ENCODE measurements at places on chromosomes 13 and 19.

- DNase-seq: no peak
Observed at GRCh38 chr19:281156-281853, 9.9 kb downstream of the PLPP2 start.

DNA sequence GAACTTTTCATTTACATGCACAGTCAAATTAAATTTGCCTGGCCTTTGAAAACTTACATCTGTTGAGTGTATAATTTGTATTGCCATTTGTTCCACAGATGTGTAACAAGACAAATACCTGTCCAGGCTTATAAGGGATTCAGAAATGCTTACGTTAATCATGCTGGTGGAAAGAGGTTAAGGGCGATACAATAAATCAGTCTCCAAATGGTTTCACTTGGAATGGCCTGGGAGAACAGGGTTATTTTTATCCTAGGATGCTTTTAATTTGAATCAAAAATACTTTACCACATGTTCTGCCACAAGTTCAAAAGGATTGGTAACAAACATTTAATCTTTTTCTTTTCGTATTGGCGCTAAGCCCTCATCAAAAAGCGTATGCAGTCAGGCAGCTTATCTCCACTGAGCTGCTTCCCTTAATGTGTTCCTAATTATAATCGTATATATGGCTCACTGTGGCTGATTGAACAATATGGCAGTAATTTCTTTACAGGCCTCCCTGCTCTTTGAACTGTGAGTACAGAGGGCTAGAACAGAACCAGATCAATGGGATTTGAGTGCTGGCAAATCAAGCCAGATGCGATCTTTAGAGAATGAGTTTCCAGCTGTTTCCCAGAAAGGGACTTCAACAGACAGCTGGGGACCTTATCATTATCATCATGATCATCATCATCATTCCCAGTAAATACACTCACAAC lies 425.7 kb downstream of the SPRY2 start:
- DNase-seq: no peak

- no peak for DNase-seq
Observed at GRCh38 chr19:57850553-57851017, 926 bp downstream of the ZNF587 start.

DNA sequence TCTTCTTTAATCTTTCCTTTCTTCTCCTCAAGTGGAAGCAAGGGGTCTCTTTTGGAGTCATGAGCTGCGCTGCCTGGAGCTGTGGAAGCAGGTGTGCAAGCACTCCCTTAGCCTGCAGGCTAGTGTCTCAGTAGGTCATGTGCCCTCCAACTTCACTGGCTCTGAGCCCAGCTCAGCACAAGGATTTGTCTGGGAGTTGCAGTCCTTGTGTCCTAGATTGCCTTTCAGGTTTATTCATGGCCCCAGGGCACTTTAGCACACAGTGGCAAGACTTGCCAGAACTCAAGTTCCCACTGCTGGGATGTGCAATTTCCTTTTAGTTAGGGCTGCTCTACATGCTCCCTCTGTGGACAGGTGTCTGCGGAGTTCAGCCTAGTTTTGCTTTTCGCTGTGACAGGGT lies 211.7 kb downstream of the LIG4 start:
- DNase-seq: peak; percentile 49

GRCh38 chr13:86541461-86541860 lies 742.2 kb upstream of the SLITRK6 start:
- no peak for DNase-seq

- no peak for DNase-seq
Observed at GRCh38 chr13:79723519-79724024, 242.6 kb downstream of the NDFIP2 start.

DNA sequence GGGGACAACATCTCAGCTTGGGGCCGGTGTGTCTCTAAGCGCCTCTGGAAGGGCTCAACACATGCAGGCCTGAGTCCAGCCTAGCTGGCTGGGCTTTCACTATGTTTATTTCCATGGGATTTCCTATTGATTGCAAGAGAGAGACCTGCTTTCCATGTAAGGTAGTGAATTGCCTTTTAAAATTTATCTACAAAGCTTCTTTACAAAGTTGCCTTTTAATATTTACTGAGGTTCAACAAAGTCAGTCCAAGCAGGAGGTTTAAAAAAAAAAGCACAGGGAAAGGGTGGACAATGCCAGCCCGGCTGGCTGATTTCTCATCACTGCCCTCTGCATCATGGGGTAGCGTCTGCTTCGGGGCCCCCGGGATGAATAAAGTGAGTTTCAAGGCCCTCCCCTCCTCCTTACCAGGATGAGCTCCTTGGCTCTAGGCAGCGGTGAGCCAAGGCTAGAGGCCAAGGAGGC lies 15.8 kb downstream of the TLE2 start:
- DNase-seq: no peak

- DNase-seq: no peak
Observed at GRCh38 chr13:28707629-28708427, 10.9 kb downstream of the SLC46A3 start.

DNA sequence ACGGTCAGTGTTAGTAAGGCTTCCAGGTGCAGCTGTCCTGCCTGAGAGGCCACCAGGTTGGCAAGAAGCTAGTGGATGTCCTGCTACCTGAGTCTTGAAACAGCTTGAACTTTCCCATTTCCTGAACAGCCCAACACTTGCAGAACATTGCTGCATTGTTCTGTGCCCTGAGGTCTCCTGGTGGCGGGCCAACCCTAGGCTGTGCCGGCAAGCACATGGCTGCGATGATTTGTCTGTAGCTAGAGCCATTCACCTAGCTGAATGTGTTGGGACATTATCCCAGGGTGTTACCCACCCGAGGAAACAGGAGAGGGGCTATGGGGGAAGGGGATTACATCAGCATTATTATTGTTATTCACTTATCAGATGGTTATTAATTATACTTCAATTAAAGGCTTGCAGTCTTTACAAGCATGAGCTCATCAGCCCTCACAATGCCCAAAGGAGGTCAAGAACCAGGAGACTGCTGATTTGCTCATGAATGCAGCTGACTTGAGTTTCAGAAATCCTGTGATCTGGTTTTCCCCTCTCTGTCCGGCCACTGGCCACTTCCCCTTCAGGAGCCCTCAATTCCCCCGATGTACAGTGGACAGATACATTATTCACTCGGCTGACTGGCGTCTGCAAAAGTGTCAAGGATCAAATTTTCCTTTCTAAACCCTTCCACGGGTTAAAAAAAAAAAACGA lies 187.6 kb upstream of the TSC22D1 start:
- DNase-seq: no peak

GRCh38 chr13:107712145-107712860 lies 503.0 kb downstream of the LIG4 start:
- DNase-seq: peak; percentile 84

DNA sequence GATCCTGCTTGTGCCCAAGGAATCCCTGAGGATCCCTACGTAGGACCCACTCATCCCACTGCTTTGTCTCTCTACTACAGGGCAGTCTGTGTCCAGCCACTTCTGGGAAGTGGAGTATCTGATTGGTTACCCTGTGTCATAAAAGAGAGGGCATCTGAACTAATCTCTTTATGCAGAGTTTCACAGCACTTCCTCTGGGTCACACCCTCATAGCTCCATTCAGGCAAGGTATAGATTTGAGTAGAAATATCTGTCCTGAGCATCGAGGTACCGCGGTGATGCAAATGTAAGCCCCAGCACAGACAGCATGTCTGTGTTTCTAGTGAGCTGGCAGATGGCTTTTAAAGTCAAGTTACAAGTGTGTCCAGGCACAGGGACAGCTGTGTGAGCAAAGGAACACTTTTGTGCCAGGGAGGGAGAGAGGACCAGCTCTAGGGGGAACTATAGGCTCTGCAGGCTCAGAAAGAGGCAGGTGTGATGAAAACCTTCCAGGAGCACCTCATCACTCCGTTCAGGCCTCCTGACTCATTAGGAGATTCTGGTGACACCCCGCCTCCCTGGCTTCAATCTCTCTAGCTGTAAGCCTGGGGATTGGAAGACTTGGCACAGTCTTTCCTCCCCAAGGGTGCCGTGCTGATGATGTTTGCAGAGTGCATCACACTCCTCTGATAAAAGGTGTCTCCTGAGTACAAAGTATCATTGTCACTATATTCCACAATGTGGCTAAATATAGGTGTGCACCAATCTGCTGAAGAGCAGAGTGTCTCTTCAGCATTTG lies 84.3 kb upstream of the UBL3 start:
- no peak for DNase-seq

DNA sequence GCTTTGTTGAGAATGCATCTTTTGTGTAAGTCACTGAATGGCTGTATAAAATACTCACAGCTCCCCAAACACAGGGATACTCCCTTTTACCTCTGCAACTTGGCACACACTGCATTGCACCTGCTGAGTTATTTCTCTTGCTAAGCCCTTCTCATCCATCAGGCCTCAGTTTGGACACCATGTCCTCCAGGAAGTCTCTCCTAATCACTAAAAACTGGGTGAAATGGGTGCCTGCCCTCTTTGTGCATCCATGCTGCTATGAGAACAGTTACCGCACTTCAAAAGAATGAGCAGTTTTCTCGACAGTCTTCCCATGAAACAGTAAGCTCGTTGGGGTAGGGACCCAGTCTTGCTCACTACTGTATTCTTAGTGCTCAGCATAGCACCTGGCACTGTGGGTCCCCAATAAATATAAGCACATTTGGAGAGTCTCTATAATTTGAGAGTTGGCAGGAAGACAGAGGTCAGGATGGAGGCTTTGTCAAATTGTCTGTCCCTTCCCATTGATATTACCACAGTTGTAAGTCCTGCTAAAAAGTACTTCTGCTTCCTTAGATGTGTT lies 4.6 kb upstream of the SLC25A30 start:
- peak; percentile 19 for DNase-seq

DNA sequence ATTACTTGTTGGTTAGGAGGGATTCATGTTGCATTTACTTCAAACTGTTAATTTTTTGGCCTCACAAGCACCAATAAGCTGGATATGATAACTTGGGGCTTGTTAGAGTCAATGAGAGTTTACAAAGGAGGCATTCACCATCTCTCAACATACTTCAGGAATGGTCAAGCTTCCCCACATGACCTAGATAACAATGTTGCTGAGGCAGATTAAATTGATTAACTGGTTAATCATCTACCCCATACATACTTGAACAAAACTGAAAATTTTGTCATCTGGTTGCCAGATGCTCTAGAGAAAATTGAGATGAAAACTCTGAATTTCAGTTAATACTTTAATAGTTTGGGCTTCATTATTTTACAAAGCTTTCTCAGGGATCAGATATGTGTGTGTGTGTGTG lies 43.0 kb upstream of the UBL3 start:
- DNase-seq: no peak

- DNase-seq: peak; percentile 52
Observed at GRCh38 chr19:12778017-12778904, 2.9 kb upstream of the HOOK2 start.

- DNase-seq: no peak
Observed at GRCh38 chr13:50617134-50617721, 226.3 kb downstream of the DLEU7 start.

DNA sequence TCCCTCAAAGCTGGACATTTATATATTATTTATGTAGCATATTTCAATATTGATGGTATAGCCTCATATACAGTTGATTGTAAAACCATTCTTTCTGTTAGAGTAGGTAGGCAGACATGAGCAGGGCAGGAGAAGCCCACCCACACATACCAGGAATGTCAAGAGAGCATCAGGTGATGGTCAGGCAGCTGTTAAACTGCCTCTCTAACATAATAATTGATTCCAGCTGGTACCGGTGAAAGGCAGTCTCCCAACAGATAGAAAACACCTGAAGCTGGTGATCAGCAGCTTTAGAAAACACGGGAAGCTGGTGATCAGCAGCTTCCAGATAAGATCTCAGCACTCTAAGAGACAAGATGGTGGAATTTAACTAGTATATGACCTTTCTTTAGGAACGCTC lies 132.9 kb downstream of the SLITRK6 start:
- no peak for DNase-seq

- DNase-seq: no peak
Observed at GRCh38 chr13:28181413-28181812, 43.1 kb downstream of the PAN3 start.

GRCh38 chr19:35051796-35052195 lies 10.3 kb downstream of the HPN start:
- DNase-seq: no peak

GRCh38 chr19:46487802-46488445 lies 7.7 kb downstream of the PNMA8B start:
- DNase-seq: peak; percentile 83

DNA sequence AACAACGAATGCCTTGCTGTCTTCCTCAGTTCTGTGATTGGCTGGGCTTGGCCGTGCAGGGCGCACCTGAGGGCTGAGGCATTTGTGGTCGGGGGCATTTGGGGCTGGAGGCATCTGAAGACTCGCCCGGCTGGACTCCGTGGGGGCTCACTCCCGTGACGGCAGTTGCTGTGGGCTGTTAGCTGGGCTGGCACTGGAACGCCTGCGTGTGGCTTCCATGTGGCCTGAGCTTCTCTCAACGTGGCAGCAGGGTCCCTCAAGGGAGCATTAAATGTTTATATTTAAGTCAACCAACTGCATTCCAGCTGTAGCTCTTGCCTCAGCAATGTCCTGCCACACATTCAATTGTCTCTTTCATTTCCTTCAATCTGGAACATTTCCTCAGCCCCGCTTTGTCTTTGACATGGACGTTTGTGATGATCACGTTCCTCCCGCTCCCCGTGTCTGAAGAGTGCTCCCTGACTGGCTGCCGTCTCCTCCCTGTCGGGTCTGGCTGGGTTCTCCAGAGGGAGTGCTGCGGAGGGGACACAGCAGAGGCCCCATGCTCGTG lies 21.0 kb downstream of the CCDC8 start:
- DNase-seq: no peak

GRCh38 chr13:98297051-98297450 lies 120.0 kb upstream of the RNF113B start:
- peak; percentile 53 for DNase-seq

DNA sequence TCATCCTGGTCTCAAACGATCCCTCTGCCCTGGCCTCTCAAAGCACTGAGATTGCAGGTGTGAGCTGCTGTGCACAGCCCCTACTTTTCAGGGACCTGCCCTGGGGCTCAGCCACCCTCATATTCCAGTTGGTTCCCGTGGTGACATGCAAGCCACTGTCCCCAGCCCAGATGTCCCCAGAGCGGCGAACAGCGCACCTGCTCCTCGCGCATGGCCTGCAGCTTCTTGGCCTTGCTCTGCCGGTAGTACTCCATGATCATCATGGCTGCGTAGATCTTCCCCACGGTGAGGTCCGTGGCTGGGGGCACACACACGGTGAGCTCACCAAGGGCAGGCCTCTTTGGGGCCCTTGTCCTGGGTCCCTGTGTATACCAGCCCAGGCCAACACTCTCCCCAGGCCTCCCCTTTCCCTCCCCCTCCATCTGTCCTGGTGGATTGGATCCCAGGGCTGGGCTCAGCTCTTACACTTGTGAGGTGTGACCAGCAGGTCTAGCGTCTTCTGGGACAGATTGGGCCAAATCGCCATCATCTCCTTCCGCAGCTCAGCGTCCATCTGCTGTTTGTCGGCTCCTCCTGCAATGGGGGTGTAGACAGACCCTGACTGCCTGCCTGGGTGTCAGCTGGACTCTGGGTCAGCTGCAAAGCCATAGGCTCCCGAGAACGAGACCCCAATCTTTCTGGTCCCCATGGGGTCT lies 64.0 kb downstream of the IER2 start:
- no peak for DNase-seq

DNA sequence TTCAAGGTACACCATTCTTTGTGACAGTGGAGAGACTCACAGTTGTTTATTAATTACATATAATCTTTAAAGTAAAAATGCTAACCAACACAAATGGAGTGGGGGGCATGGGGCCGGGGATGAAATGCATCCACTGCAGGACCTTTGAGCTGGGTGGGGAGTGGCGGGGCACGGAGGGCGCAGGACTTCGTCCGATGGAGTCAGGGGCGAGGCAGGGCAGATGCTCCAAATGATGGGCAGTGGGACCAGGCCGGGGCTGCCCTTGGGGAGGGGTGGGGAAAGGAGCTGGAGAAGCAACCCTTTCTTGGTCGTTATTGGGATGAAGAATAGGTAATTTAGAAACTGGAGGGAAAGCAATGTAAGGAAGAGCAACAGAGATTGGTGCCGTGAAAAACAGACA lies 220.0 kb downstream of the TEX29 start:
- DNase-seq: no peak
